Activated CD4-positive, alpha-beta T cell treated with anti-CD3 and anti-CD28 coated beads, Interleukin-2, amount 10 ng/mL, durations not matched to agents 24 days and 14 days (primary cell): ENCODE measurements at places on chromosomes 16 and 17. TPM values are rescaled to one million over a fixed set of nuclear protein-coding genes. Genes with fewer than 3 reads are reported as not detected.

Gene CDH8
- 0.70 TPM in 1 of 2 replicates, not detected in the other for total RNA-seq

DNA sequence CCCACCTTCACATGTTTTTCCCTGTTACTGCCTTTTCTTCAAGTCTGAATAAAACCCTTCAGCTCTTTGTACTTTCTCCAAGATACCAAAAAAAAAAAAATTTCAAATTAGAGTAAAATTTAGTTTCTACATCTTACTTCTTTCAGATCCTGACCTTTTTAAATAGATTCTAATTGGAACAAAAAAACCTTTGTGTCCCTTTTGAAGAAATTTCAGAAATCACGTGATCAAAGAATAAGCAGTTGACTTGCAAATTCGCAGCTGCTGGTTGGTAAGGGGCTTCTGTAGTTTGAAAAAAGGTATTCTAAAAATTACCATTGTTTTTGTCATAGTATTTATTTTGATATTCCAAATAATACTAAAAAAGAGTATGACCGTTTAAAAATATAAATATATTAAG, 71.7 kb downstream of the CDC27 start:
- no peak for DNase-seq

GRCh38 chr17:77959926-77960521, 1.5 kb downstream of the TNRC6C start:
- DNase-seq, result peak; percentile 76

GRCh38 chr17:72107100-72107499, 13.7 kb upstream of the SOX9 start:
- DNase-seq, result no peak

DNA sequence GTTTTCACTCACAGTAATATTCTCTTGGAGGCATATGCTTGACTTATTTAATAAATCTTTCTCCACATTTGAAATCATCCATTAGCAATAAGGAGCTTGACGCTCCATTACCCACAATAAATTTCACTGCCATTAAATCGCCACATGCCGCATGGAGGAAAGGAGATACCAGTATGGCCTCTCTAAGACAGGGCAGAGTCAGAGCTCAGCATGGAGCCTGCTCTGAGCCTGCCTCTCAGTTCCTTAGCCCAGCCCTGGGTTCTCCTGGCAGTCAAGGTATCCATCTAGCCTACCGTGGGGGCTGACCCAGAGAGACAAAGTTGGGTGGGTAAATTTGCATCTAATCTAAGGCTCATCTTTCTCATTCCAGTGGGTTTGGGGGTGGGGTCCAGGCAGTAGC, 80.3 kb upstream of the CES5A start:
- no peak for DNase-seq

DNA sequence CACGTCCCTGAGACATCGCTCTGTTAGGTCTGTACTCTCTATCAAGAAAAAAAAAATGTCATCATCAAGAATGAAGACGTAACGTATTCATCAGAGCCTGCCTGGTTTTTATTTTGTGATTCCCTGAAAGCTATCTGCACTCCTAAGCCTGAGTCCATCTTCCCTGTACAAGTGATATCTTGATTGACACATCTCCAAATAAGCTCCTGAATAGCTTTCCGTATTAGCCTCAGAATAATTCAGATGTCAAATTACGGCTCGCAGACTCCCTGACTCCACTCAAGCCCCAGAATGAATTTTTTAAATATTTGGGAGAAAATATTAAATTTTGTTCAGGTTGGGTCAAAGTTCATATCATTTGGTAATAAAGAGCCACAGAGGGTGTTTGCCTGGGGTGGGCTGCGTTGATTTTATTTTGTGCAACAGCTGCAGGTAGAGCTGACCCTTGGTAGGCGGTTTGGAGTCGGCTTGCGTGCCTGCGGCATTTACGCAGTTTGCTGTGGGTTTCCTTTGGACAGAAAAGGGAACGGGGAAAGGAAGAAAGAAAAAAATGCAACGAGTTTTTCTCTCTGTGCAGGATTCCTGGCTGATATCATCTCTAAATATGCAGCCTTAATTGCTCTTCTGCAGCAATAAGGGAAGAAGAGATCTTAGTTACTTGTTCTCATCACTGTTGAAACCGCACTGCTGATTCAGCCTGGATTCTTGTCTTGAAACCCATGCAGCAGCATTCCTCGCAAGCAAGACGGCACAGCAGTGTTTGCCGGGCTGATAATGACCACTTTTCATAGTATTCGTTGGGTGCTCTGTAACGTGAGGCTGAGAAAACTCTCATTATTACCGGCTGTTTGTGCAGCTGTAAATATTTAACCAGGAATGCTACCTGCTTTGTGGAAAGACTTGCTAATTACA, 114.7 kb downstream of the IRX3 start:
- no peak for DNase-seq

- peak; percentile 91 for DNase-seq
Measured at GRCh38 chr17:8954339-8954738, 11.2 kb downstream of the PIK3R5 start.

GRCh38 chr17:17988427-17988945, 15.8 kb downstream of the DRC3 start:
- DNase-seq, result no peak

Gene PRR35
- not detected in 2 replicates for total RNA-seq

DNA sequence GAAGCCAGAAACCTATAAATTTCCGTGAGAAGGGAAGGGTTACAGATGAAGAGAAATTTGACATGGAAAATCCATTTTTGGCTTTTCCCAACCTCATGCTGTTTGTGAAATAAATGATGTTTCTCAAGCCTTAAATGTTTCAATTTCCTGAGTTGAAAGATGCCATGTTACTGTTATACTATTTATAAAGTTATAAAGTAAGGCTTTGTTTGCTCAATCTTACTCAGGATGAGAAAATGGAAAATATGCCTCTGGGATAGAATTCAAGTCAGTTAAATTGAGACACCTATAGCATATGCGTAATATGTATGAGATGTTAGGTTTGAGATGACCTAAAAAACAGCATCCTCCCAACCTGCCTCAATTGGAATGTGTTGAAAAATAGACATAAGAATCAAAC, 19.9 kb upstream of the FAM20A start:
- no peak for DNase-seq

- no peak for DNase-seq
Measured at GRCh38 chr17:32235588-32235987, 30.0 kb upstream of the RHBDL3 start.

- no peak for DNase-seq
Measured at GRCh38 chr17:10513299-10514067, 4.9 kb downstream of the MYH1 start.

DNA sequence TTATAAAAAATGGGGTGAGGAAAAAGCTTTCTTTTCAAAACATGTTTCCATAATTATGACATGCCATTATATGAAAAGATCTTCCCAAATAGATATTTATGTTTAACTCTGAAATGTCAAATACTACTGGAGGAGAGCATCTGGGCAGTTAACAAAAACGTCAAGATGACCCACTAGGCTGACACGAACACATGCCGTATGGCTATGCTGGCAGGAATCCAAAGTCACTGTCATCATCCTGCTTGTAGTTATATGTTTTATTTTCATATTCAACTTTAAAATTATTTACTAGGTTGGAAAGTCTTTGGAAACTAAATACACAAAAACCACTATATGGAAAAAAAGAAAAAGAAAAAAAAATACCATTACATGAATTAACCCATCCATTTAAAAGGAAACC, 27.3 kb downstream of the ANKFY1 start:
- DNase-seq, result no peak

Gene CLEC18A
- 0.26 and 0.51 TPM in 2 replicates for total RNA-seq

DNA sequence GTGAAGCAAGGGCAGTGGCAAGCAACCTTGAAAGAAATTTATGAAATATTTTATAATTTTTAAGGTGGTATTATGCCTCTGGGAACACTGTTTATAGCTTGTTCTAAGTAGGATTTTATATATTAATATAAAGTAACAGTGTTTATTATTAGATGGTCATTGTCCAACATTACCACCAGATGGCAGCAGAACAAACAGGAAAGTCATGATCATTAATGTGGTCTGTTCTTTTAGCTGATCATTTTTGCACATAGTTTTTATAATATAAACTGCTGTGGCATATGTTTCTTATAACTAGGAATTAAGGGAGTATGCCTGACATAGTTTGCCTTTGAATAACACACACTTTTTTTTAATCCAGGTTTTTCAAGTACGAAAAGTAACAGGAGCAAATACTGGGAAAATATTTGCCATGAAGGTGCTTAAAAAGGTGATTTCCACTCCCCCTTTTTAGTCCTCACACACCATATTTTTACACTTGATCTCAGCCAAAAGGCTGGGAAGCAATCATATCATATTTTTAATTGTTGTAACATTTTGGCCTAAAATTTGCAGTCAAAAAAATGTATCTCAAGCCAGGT, 21.4 kb downstream of the RPS6KB1 start:
- DNase-seq, result peak; percentile 68

- no peak for DNase-seq
Measured at GRCh38 chr17:6326483-6326882, 108.4 kb downstream of the AIPL1 start.

DNA sequence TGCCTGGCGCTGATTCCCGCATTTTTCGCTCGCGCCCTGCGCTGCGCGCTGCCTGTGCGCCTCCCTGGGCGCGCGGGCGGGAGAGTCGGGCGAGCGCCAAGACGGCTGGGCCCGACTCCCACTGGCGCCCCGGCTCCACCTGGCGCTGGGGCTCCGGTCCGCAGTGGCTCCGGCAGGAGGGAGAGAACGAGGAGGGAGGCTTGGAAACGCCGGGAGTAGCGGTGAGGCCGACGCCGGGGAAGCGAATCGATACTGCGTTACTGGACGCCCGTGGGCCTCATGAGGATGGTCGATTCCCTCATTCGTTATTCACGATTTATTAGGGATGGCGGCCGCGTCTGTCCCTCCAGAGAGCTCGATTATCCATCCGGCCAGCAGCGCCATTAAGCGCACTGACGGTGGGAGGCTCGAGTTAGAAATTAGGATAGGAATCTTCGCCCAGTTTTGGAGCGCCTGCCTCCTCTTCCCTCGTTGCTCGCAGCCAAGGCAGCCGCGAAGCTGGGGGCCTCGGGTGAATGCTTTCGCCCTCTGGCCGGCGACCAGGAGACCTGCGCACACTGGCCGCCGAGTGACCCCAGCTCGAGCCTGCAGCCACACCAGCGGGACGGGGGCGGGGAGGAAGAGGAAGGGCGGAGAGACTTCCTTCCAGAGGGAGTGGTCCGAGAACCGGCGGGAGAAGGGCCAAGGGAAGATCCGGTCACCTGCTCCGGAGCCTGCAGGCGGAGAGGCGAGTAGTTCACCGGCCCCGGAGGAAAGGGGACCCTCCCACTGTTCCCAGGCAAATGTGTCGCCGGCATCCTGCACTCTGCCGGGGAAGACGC, 1.3 kb upstream of the PCGF2 start:
- peak; percentile 73 for DNase-seq

DNA sequence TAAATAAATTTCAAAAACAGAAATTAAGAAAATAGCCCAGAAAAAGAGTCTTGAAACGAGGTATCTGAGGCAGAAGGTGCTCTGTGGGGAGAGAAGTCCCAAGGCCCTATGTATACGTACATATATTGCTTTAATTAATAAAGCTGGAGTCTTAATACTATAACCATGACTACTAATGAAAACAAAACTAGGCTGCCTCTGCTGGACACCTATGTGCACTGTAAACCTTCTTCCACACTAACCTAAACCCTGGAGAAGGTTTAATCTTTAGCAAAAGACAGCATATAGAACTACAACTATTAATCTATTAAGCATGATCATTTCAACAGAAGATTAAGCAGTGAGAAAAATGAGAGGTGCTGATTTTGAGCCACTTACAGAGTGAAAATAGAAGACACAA, 153.9 kb upstream of the C17orf78 start:
- no peak for DNase-seq

DNA sequence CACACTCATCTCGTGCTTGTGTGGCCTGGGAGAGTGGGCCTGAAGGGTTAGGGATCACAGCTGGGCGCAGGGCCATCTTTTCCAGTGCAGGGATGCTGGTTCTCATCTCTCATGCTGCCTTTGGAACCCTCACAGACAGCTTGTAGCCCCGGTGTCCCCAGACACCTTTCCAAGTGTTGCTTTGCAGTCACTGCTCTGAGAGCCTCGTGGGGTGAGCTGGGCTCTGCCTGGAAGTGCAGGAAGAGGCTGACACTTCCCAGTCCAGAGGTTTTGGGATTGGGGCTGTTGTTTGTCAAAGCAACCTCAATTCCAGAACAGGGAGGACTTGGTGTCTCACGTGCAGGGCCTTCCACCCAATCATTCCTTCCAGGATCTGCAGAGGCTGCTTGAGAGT, 28.2 kb downstream of the TBX4 start:
- DNase-seq, result no peak
